ENCODE measurements at places on chromosomes 2 and 18. TPM values are rescaled to one million over a fixed set of nuclear protein-coding genes. Genes with fewer than 3 reads are reported as not detected.

DNA sequence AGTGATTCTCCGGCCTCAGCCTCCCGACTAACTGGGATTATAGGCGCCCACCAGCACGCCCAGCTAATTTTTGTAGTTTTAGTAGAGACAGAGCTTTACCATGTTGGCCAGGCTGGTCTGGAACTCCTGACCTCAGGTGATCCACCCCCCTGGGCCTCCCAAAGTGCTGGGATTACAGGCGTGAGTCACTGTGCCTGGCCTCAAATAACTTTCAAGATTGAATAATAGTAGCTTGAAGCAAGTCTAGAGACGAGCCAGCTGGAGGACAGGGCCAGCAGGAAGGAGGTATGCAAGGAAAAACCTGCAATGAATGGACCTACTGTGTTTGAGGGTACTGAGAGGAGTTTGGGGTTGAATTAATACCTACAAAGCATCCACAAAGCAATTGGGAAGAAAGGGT lies 87.5 kb downstream of the MSH2 start:
- DNase-seq = no peak

COX5B gene
- total RNA-seq = 219 TPM

SLC35F6 gene
- total RNA-seq = 21.9 TPM

DNA sequence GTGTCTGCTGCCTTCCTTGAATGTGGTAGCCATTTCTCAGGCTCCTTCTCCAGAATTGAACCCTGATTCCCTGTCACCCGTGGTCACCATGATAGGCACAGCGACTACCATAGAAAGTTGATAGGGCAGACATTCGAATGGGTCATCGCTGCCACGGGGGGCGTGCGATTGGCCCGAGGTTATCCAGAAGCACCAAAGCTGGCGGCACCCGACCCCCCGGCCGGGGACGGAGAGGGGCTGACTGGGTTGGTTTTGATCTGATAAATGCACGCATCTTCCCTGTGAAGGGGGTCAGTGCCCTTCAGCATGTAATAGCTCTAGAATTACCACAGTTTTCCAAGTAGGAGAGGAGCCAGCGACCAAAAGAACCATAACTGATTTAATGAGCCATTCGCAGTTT lies 94.0 kb upstream of the ANKRD30BL start:
- no peak for DNase-seq

- no peak for DNase-seq
Observed at GRCh38 chr2:24016376-24016761, 6.5 kb downstream of the MFSD2B start.

GRCh38 chr2:128689971-128690370 lies 371.3 kb upstream of the HS6ST1 start:
- no peak for DNase-seq

ANKRD62 gene
- not detected for total RNA-seq

GRCh38 chr2:227759411-227760118 lies 13.9 kb downstream of the SCYGR8 start:
- no peak for DNase-seq

GRCh38 chr2:101710471-101711318 lies 13.2 kb downstream of the MAP4K4 start:
- DNase-seq = no peak

CFAP65 gene
- under 0.01 TPM for total RNA-seq

DNA sequence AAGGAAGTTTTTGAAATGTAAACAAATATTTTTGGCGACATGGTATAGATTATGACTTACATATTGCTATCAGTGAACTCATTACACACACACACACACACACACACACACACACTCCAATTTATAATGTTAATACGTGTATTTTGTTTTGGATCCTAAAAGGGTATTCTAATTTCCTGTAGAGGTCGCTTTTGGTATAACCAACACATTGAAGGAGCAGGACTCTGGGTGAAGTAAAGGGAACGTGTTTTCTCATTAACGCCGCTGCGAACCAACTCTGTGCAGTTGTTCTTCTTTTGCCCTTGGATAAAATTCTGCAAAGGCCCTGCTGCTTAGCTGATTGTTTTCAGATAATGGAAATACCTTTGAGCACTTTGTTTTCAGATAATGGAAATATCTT lies 190.4 kb downstream of the PMAIP1 start:
- DNase-seq = no peak

REG3A gene
- not detected for total RNA-seq

TACR1 gene
- not detected for total RNA-seq

All from pulmonary artery endothelial cell (primary cell).